Epithelial cell of umbilical artery (primary cell): ENCODE measurements at places on chromosomes 2 and 18. TPM values are rescaled to one million over a fixed set of nuclear protein-coding genes. Genes with fewer than 3 reads are reported as not detected.

The CERKL gene
- total RNA-seq, result not detected in 2 replicates

The CNOT9 gene
- 52.3 and 54.0 TPM in 2 replicates for total RNA-seq

The FAM237A gene
- total RNA-seq, result not detected in 2 replicates

The ZDBF2 gene
- 11.4 and 13.7 TPM in 2 replicates for total RNA-seq

The C1GALT1C1L gene
- 0.97 TPM in 1 of 2 replicates, not detected in the other for total RNA-seq

The EVX2 gene
- total RNA-seq, result not detected in 2 replicates

The CHAC2 gene
- 12.3 and 22.9 TPM in 2 replicates for total RNA-seq

The CDKL4 gene
- 0.15 and 0.32 TPM in 2 replicates for total RNA-seq

The RASGRP3 gene
- total RNA-seq, result 9.9 and 26.0 TPM in 2 replicates

The FOXD4L1 gene
- under 0.01 TPM in 1 of 2 replicates, not detected in the other for total RNA-seq

The PTGR3 gene
- total RNA-seq, result 5.8 and 8.4 TPM in 2 replicates

The NYAP2 gene
- total RNA-seq, result not detected in 2 replicates

The LGALSL gene
- total RNA-seq, result 2.9 and 10.9 TPM in 2 replicates

The PIAS2 gene
- total RNA-seq, result 10.7 and 13.7 TPM in 2 replicates

The SP100 gene
- total RNA-seq, result 75.7 and 159 TPM in 2 replicates

The SCTR gene
- not detected in 2 replicates for total RNA-seq

The LYPD1 gene
- total RNA-seq, result 2.9 and 19.5 TPM in 2 replicates

The MCEE gene
- total RNA-seq, result 9.4 and 9.6 TPM in 2 replicates

The CHRNG gene
- not detected in 2 replicates for total RNA-seq

The FABP1 gene
- total RNA-seq, result not detected in 2 replicates

The TMEM17 gene
- 1.3 and 1.4 TPM in 2 replicates for total RNA-seq

The MC4R gene
- not detected in 2 replicates for total RNA-seq

The IL1RN gene
- not detected in 2 replicates for total RNA-seq

The SCN2A gene
- 0.46 TPM in 1 of 2 replicates, not detected in the other for total RNA-seq

The SP5 gene
- not detected in 2 replicates for total RNA-seq

The CD8B2 gene
- not detected in 2 replicates for total RNA-seq

The MLPH gene
- total RNA-seq, result 0.61 TPM in 1 of 2 replicates, not detected in the other

The IL1F10 gene
- total RNA-seq, result not detected in 2 replicates

The EHD3 gene
- 7.9 and 9.4 TPM in 2 replicates for total RNA-seq

The ANO7 gene
- 0.15 and 0.65 TPM in 2 replicates for total RNA-seq

The ALPG gene
- total RNA-seq, result not detected in 2 replicates

The UGT1A5 gene
- total RNA-seq, result not detected in 2 replicates

The TFCP2L1 gene
- total RNA-seq, result under 0.01 TPM in 1 of 2 replicates, not detected in the other

The PASK gene
- 6.2 TPM in 2 replicates for total RNA-seq

The HOXD12 gene
- not detected in 2 replicates for total RNA-seq

The FEV gene
- not detected in 2 replicates for total RNA-seq

The CYP27A1 gene
- total RNA-seq, result 17.2 and 18.2 TPM in 2 replicates

The NDUFB3 gene
- total RNA-seq, result 122 and 185 TPM in 2 replicates
